ENCODE measurements at places on chromosomes 12 and 14.

DNA sequence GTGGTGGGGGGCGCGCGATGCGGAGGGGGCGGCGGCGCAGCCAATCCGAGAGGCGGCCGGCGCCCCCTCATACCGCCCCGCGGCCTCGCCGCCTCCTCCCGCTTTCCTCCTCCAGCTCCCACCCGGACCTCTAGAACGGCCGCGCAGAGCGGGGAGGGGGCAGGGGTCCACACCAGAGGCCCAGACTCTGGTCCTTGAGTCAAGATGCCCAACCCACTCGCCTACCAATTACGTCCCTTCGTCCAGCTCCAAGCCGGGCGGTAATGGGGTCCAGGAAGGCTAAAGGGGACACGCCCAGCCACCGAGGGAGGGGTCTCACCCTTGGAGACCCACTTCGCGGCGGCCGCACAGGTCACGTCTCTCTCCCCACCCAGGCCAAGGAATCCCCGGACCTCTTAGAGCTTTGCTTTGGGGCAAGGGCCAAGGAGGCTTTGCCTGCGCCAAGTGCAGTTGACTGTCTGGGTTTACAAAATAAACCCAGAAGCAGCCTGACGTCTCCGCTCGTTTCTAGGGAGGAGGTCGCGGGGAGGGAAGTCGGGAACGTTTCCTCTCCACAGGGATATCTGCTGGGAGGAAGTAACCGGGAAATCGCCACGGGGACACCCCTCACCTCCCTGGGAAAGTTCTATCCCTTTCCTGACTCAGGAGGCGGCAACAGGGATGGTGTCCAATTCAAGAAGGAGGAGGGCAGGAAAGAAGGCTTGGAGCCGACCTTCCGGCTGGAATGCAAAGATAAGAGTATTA lies 394 bp upstream of the AMIGO2 start:
- H3K36me3 ChIP-seq, result peaks cover 24% of the 10 kb centered on the region
- peak overlapping the region; percentile 96 for H3K27ac ChIP-seq
- H3K4me3 ChIP-seq, result peak overlapping the region; percentile 93
- peak; percentile 31 for DNase-seq
- no peaks in the 10 kb centered on the region for H3K27me3 ChIP-seq

- no peak overlapping the region for H3K4me3 ChIP-seq
- H3K27ac ChIP-seq, result no peak overlapping the region
- peaks cover 21% of the 10 kb centered on the region for H3K27me3 ChIP-seq
- no peak for DNase-seq
Measured at GRCh38 chr12:95605875-95606274, 54.6 kb upstream of the USP44 start.

GRCh38 chr12:7171854-7172253 lies 17.6 kb upstream of the PEX5 start:
- H3K4me1 ChIP-seq, result no peaks in the 10 kb centered on the region
- no peaks in the 10 kb centered on the region for H3K36me3 ChIP-seq
- DNase-seq, result no peak
- H3K27me3 ChIP-seq, result peaks cover 24% of the 10 kb centered on the region
- no peak overlapping the region for H3K4me3 ChIP-seq

- H3K27ac ChIP-seq, result no peak overlapping the region
- H3K4me3 ChIP-seq, result no peak overlapping the region
- no peaks in the 10 kb centered on the region for H3K36me3 ChIP-seq
- H3K27me3 ChIP-seq, result no peaks in the 10 kb centered on the region
Measured at GRCh38 chr12:68530965-68531364, 79.7 kb upstream of the RAP1B start.

GRCh38 chr14:59482541-59483331 lies 1.5 kb downstream of the L3HYPDH start:
- H3K27me3 ChIP-seq, result no peaks in the 10 kb centered on the region
- no peak for DNase-seq
- H3K27ac ChIP-seq, result peak overlapping the region; percentile 82
- H3K4me3 ChIP-seq, result peak overlapping the region; percentile 89

- peaks cover 42% of the 10 kb centered on the region for H3K4me1 ChIP-seq
- H3K4me3 ChIP-seq, result no peak overlapping the region
- no peak for DNase-seq
- no peaks in the 10 kb centered on the region for H3K27me3 ChIP-seq
Measured at GRCh38 chr12:22656831-22657230, 31.9 kb downstream of the ETNK1 start.

DNA sequence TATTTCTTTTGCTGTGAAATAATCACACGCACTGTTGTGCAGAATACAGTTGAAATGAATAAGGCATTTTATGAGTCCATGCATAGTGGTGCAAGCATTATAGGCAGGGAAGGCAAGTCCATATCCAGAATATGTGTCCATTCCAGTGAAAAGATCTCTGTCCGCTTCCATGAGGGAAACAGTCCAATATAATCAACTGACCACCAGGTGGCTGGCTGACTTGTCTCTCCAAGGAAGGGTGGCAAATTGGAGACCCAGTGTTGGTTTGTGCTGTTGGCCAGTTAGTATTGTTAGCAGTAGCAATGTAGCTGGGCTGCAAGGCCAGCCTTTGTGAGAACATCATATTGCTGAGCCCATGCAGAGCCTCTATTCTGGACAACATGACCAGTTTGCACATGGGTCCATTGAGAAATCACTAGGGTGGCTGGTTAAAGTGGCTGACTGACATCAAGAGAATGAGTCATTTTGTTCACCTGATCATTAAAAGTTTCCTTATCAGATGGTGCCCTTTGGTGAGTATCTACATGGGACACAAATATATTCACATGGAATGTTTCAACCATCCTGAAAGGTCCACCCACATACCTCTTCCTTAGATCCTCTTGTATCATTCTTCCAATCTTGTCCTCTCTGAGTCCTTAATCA lies 17.3 kb upstream of the YAF2 start:
- no peak overlapping the region for H3K27ac ChIP-seq
- no peaks in the 10 kb centered on the region for H3K4me1 ChIP-seq
- H3K27me3 ChIP-seq, result no peaks in the 10 kb centered on the region
- no peak for DNase-seq

- no peaks in the 10 kb centered on the region for H3K36me3 ChIP-seq
- H3K4me3 ChIP-seq, result no peak overlapping the region
- H3K4me1 ChIP-seq, result peaks cover 21% of the 10 kb centered on the region
- peak overlapping the region; percentile 58 for H3K27ac ChIP-seq
Measured at GRCh38 chr12:47242426-47242825, 162.7 kb upstream of the AMIGO2 start.

Measured in effector memory CD8-positive, alpha-beta T cell (primary cell).